ENCODE measurements at places on chromosomes 7 and 10. TPM values are rescaled to one million over a fixed set of nuclear protein-coding genes. Genes with fewer than 3 reads are reported as not detected.

The IL6 gene
- total RNA-seq: not detected

GRCh38 chr10:74755273-74755672 lies 71.1 kb upstream of the KAT6B start:
- H3K4me3 ChIP-seq: no peak overlapping the region
- DNase-seq: no peak
- no peak overlapping the region for H3K27ac ChIP-seq
- peaks cover 11% of the 10 kb centered on the region for H3K4me1 ChIP-seq

- H3K27me3 ChIP-seq: no peaks in the 10 kb centered on the region
- H3K4me3 ChIP-seq: no peak overlapping the region
- no peaks in the 10 kb centered on the region for H3K4me1 ChIP-seq
Observed at GRCh38 chr10:133159611-133159949, 439 bp upstream of the KNDC1 start.

- H3K4me1 ChIP-seq: peaks cover 4% of the 10 kb centered on the region
- no peak for DNase-seq
Observed at GRCh38 chr10:117222976-117223692, 17.8 kb upstream of the SLC18A2 start.
